NCI-H226 (cell line): ENCODE measurements at places on chromosomes 1 and 21.

GRCh38 chr1:160112357-160112756, 3.2 kb upstream of the ATP1A2 start:
- DNase-seq, result no peak

GRCh38 chr1:8075511-8076051, 49.5 kb upstream of the ERRFI1 start:
- peak; percentile 73 for DNase-seq

DNA sequence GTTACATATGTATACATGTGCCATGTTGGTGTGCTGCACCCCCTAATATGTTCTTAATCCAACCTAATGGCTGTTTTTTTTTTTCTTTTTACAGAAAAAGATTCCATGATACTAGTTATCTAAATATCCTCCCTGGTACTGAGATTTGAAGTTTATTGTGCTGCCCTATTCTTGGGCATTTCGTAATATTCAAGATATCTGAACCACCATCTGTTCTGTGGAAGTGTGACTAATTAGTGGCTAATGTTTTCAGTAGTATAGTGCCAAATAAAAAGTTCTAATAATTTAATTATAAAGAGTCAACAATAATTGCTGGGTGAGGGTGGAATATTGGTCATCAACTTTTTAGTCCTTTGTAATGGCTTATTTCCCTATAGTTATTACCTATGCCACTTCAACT, 217.5 kb downstream of the GABPA start:
- no peak for DNase-seq

DNA sequence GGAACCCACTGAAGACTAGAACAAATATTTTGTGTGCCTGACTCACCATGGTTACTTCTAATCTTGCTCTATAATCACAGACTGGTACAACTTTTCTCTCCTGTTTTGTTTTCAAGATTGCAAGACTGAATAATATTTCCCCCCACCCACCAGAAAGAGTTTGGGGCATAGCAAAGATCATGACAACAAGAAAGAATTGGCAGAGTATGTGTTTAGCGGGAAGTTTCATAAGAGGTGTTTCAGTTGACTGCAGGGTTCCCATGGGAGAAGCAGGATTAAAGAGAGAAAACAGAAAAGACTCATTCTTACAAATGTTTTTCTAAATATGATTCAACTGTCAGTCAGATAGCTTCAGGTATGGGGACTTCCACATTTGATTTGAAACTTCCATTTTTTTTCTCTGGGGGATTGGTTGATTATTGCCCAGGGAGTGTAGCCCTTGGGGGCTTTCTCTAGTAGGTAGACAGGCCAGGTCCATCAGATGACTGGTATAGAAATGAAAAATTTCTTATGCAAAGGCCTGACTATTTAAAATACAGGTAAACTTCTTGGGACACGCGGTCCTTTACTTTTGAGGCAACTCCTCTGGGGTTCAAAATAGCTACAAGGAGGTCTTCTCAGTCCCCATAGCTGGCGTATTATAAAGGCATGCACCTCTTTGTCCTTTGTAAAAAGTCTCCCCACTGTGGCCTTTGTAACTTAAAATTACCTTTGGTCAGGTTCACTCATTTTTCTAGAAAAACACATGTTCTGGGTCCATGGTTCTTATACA, 13.9 kb downstream of the OR14I1 start:
- no peak for DNase-seq

DNA sequence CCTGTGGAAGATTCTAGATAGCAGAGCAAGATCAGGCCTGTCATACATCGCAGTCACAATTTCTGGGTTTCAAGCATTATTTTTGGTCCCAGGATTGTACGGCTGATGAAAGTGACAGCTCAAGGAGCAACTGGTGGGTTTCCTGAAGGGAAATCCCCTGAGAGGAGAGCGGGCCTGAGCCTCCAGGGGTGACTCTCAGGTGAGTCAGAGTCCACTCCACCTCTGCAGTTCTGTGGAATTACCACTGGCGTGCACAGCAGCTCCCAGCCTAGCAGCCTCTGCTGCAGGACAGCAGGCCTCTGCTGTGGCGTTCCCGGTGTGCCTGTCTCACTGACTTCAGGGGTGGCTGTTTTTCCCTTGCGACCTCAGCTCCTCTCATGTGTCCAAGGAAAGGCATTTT, 24.4 kb downstream of the SLC66A1 start:
- DNase-seq, result peak; percentile 54

DNA sequence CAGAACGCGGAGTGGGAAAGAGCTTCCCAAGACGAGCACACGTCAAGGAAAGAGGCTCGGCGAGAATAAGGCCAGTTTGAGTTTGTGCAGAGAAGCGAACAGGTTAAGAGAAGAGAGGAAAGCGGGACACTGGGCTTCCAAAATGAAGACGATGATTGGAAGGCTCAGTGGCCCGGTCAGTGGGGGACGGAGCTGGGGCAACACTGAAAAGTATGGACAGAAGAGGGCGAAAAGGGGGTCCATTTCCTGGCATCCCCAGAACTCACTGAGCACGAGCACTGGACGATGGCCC, 258 bp downstream of the CCT3 start:
- DNase-seq, result no peak

DNA sequence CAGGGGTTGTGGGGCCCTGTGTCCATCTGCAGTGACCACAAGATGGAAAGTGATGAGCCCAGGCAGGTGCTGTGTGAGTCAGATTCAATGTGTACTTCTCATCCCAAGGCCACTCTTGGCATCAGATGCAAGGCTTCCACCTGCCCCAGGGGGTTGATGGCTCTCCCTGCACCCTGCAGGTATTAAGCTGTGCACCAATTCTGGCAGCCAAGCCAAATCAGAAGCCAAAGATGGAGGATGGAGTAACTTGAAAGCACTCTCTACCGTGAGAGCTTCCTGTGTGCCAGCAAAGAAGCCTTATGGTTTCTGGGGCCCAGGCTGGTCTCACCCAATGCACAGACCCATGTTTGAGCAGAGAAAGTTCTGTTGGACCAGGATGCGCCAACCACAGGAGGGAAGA, 44.3 kb upstream of the TENT5C start:
- no peak for DNase-seq

GRCh38 chr1:243842978-243843511, 7.0 kb downstream of the AKT3 start:
- DNase-seq, result peak; percentile 77

- no peak for DNase-seq
Measured at GRCh38 chr1:74681449-74681848, 7.9 kb upstream of the ERICH3 start.

DNA sequence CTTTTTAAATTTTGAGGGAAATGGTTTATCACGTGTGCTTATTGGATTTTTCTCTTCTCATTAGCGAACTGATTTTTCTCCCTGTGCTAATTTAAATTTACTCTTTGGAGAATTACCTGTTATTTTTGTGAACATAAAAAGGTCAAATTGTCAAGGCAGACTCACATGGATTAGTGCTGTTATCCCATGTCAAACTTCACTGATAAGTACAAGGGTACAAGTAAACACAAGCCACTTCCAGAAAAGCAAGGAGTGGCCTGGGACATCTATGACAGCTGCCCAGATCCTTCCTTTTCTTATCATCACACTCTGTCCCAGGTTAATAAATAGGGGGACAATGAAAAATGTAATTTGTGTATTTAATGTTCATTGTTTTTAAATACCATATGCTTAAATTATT, 901.2 kb downstream of the LTN1 start:
- DNase-seq, result no peak

- DNase-seq, result peak; percentile 37
Measured at GRCh38 chr1:77888781-77889642, 588 bp downstream of the NEXN start.

DNA sequence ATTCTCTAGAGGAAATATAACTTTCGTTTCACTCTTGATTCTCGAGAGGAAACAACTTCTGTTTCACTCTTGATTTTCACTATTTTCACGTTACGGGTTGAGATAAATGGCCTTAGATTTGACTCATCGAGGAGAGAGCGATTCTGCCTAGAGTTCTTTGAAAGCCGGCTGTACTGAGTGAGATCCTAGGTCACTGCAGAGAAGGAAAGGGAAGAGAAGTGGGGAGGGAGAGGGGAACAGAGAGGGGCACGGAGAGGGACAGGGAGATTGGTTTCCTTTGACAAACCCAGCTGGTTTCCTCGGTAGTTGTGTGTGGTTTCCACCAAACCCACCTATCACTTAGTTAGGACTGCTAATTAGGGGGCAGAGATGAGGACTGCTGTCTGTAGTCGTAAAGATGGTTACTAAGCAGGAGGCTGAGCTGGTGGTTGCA, 21.6 kb upstream of the GPR137B start:
- no peak for DNase-seq

GRCh38 chr1:44810101-44810761, 1.9 kb downstream of the BTBD19 start:
- peak; percentile 75 for DNase-seq

- no peak for DNase-seq
Measured at GRCh38 chr1:197063212-197063611, 3.8 kb downstream of the F13B start.

- DNase-seq, result no peak
Measured at GRCh38 chr1:27689423-27690173, 17.6 kb upstream of the IFI6 start.

- no peak for DNase-seq
Measured at GRCh38 chr1:243335292-243335691, 79.5 kb downstream of the SDCCAG8 start.

DNA sequence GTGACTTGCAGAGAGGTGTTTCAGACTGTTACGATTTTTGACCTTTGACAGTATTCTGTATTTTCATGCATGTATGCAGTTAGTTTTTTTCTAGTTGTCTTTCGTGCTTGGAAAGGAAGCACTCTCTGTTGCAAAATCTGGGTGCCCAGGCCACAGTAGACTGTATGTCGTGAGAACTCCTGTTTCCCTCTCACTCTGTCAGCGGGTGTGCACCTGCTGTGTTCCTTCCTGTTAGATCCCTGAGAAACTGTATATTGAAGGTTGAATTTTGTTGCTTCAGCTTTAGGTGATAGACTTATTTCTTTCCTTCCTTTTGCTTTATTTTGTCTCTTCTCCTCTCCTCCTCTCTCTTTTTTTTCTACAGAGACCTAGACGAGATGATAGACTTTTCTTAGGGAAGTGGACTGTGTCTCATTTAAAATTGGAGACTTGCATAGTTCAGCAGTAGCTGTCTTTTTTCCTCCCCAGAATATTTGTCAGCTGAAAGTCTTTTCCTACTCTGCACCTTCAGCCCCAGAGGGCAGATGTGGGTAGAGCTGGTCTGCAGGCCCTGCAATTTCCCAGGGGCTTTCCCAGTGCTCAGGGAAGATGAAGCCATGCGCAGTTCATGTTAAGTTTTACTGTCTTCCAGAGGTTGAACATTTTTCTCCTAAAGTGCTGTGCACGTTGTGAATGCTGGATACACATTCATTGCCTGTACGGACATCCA, 1.4 kb downstream of the TRAPPC10 start:
- peak; percentile 11 for DNase-seq

GRCh38 chr1:67314696-67315095, 7.0 kb downstream of the IL12RB2 start:
- no peak for DNase-seq

GRCh38 chr1:59687081-59687480, 127.7 kb upstream of the HOOK1 start:
- no peak for DNase-seq

- DNase-seq, result no peak
Measured at GRCh38 chr1:20207546-20207945, 21.2 kb upstream of the PLA2G2C start.

- DNase-seq, result no peak
Measured at GRCh38 chr1:70140894-70141293, 64.5 kb downstream of the LRRC40 start.

DNA sequence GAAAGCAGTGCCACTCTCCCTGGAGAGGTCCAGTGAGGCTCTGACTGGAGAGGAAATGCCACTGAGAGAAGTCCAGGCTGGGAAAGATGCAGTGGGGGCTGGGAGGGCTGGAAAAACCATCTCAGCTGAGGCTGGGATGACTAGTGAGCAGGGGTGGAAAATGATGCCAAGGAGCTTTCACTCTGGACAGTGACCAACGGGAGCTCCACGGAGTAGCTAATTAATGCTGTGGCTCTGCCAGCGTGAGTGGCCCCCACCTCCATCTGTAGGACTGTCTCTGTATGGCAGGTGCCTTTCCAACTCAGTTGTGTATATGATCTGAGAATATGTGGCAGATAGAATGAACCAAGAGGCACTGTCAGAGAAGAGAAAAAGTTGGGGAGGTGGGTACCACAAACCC, 86.7 kb downstream of the DDX20 start:
- DNase-seq, result no peak

DNA sequence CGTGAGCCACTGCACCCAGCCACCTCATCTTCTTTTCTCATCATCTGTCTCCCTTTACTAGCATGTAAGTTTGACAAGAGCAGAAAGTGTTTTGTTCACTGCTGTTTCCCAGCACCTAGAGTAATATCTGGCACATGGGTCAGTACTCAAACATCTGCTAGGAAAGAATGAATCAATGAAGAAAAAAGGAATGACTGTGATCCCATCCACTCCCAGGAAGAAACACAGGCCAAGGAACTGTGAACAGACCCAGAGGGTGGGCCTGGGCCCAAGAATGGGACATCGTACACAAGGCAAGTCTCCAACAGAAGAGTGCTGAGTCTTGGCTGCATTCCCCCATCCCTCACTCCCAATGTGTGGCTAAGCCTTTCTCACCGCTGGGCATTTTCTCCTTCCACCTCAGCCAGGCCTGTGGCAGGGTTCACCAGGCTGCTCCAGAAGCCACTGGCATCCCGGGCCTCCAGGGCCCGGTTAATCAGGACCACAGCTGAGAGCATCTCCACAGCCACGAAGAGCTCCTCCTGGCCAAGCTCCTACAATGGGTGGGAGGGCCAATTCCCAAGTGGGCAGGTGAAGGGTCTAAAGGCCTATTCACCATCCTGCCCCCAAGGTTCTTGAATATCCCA, 18.4 kb downstream of the IQGAP3 start:
- DNase-seq, result no peak

GRCh38 chr1:100795646-100795985, 76.1 kb downstream of the VCAM1 start:
- no peak for DNase-seq

- no peak for DNase-seq
Measured at GRCh38 chr21:31900121-31900895, 27.5 kb downstream of the HUNK start.

DNA sequence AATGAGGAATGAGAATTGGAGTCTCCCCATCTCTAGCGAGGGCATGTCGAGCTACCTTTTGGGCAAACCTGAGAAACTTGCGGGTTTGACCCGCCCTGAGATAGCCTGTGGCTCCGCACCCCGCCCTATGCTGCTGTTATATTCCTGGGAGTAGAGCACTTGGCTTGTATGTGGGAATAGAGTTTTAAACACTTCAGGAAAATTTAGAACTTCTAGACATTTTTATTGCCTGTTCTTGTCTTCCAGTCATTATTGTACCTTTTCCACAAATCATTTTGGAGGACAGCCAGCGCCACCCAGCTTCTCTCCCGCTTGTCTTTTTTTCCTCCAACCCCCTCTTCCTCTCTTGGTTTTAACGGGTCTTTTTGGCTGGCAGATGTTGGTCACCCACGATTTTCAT, 738 bp downstream of the GNPAT start:
- no peak for DNase-seq
